ENCODE measurements at places on chromosomes 6 and 20.

DNA sequence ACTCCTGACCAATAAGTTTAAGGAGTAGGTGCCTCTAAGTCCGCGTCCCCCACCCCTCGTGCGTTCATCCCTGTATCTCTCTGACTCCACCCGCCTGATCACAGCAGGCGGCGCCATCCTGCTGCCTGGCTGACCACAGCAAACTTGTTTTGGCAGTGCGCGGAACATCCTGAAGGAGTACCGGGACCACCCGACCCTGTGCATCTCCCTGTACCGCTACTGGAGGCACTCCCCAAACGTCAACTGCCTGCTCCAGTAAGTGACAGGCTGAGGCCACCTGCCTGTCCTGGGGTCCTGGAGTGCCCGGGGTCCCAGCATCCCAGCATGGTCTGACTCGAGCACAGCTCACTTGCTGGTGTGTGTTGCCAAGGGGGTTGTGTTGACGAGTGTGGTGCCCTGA is 19.0 kb downstream of the PNLDC1 start:
- no peak for DNase-seq

DNA sequence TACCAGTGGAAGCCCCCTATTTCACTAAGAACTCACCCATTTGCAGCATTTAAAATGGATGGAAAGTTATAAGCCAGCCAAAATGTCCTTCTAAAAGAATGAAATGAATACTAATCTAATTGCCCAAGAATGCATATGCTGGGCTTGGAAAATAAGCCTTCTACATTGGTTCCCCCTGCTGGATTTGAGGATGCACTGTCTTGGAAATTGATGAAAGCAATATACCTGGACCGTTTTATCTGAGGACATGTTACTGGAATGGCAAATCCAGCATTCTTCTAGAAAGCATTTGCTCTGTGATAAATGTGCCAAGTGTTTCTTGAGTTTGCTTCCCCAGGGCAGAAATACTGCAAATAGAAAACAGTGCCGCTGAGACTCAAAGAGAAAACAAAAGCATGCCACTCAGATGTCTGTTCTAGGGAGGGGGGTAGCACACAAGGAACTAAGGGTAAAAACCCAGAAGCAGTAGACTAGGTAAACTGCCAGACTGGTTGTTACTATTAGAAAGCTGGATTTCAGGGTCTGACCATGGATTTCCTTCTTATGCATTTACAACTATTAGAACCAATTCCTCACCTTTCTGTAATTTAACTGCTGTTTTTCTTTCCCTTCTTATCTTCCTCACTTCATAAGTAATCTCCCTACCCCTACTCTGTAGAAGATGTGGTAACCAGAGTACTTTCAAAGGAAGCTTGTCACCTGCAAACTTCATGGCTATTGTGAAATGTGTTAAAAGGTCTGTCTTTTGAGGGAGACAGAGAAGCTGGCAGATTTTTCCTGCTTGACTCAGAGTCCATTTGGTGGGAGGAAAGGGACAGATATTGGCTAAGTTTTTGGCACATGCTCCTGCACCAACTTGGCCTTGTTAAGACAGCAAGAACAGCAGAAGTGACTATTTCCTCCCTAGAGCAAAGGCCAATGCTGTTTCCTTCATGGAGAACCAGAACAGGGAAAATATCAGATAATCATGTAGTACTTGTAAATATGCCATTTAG is 642.6 kb downstream of the KIF16B start:
- DNase-seq: peak; percentile 16

- no peak for DNase-seq
Measured at GRCh38 chr6:134317471-134318131, at the start of gene SGK1. Gene SGK1, minus strand, starts transcription at chr6:134318112. Its CDS starts 652 bp downstream, at chr6:134317460.

GRCh38 chr6:137977206-137977605 is 110.1 kb downstream of the TNFAIP3 start:
- no peak for DNase-seq

- no peak for DNase-seq
Measured at GRCh38 chr6:143336446-143337152, 113.9 kb downstream of the ADAT2 start.

GRCh38 chr20:5586720-5587119 is 163.5 kb upstream of the SHLD1 start:
- DNase-seq: peak; percentile 37

- no peak for DNase-seq
Measured at GRCh38 chr20:60313191-60313590, 355.0 kb downstream of the CDH26 start.

DNA sequence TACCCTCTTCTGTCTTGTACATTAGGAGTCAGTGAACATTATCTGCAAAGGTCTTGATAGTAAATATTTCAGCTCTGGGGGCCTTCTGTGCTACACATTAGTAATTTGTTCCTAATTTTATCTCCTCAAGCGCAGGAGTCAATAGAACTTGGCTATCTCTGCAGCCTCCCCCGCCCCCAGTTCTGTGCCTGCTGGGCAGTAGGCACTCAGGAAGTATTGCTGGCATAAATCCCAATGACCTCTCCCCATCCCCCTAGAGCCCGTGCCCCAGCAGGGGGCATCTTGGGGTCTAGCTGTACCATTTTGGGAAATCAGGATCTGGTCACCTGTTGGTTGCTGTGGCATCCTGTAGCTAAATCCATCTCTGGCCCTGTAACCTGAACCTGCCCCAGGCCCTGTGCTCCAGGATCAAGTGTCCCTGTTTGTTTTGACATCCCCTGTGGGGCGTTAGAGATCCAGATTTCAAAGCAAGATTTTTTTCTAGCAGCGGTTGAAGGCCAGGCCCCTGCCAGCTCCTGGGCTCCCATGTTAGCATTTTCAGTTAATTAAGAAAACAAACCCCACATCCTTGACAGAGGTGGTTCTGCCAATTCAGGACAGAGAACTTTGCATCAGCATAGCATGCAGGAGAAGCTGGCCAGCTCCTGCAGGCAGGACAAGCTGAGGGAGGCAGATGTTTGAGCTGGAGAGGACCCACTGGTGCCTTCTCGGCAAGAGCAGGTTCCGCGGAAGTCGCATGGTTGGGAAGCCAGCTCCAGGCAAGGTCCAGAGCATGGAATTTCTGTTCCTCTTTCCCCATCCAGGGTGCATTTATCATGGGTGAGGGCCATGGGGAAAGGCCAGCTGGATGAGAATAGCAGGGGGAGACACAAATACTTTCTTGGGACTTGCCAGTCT is 32.1 kb downstream of the DAAM2 start:
- no peak for DNase-seq

GRCh38 chr20:46259260-46259859 is 48.9 kb downstream of the CDH22 start:
- no peak for DNase-seq

DNA sequence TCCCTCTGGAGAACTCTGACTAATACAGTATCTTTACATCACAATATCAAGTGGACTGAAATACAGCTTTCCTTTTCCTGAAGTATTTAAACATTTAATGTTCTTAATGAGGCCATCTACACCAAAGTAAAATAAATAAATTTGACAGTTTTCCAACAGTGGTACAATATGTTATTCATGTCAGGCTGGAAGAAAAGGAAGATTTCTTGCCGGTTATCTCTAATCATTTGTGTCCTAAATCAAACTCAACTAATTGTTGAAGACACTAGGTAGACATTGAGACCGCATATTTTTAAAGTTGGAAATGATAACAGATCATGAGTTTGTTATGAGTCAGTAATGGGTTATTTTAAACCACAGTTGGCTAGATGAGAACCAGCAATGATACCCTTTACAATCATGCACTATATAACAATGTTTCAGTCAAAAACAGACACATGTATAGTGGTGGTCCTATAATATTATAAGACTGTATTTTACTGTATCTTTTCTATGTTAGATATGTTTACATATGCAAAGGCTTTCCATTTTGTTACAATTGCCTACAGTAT is 241.6 kb downstream of the LMBRD1 start:
- DNase-seq: no peak

GRCh38 chr6:140824595-140824994 is 1308.1 kb upstream of the GJE1 start:
- DNase-seq: no peak

- DNase-seq: no peak
Measured at GRCh38 chr6:2956930-2957685, 14.3 kb downstream of the SERPINB6 start.

DNA sequence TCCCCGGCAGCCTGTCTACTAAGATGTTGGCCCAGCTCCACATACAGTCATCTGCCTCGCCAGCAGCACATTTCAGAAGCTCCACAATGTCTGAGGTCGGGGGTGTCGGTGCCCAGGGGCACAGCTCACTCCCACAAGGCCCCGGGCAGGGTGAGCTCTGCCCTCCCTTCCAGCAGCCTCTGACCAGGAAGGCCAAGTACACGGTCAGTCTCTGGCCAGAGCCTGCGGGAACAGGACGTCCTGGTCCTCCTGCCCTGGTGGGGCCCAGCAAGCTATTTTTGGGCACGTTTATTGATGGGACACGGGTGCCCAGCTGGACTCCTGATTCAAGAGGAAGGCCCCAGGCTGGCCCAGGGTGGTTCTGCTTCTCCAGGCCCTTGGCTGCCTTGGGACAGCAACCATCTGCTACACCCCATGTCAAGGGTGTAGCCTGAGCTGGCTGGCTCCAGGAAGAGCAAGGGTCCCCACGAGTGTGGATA is 114.9 kb upstream of the PTPN1 start:
- no peak for DNase-seq

GRCh38 chr6:119264854-119265397 is 84.6 kb downstream of the MAN1A1 start:
- no peak for DNase-seq

DNA sequence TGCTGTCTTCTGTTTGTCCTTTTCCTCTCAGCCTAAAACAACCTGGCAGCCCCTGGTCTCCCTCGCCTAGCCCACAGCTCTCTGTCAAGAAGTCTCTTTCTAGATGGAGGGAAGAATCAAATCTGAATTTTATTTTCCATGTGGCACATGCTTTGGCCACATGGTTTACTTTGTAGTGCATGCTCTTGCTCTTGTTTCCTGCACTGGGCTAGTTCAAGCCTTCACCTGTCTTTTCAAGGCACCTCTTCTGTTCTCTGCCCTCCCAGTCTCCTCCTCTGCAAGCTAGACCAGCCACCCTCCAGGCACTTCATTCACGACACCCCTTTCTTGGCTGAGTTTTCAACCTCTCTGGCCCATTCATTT is 7.6 kb downstream of the PPP1R14C start:
- DNase-seq: no peak

GRCh38 chr6:16697437-16698161 is 63.7 kb downstream of the ATXN1 start:
- DNase-seq: no peak

GRCh38 chr6:76694795-76695194 is 622.3 kb upstream of the IMPG1 start:
- no peak for DNase-seq

- DNase-seq: no peak
Measured at GRCh38 chr20:635028-635892, 17.7 kb downstream of the SRXN1 start.
